Effector memory CD8-positive, alpha-beta T cell (primary cell): ENCODE measurements at places on chromosomes 4 and X.

GRCh38 chr4:173405840-173406606 lies 7.1 kb upstream of the SCRG1 start:
- DNase-seq: no peak

DNA sequence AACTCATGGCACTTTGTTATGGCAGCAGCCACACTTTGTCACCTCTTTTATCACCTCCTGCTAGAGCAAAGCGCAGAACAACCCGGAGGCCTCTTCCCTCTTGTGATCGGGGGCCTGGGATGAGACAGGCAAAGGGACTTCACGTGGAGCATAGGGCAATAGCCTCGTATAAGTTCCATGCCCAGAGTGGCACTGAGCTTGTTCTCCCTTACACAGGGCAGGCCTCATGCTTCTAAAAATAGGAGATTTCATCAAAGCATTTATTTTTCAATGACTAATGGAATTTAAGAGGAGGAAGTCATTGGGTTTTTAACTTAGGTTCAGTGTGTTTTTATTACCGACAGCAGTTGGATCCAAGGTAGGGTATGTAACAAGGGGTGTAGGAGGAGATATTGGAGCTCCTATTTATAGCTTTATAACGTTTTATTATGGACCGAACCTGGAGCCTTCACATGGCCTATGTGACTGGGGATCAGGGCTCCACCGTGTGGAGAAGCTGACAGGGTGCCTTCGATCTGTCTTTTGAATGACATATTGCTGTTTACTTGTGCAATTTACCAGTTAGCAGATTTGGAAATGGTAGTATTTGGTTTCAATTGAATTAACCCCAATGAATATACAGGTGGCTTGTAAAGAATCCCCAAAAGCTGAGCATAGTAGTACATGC lies 93.8 kb downstream of the SLC2A9 start:
- no peak for DNase-seq

DNA sequence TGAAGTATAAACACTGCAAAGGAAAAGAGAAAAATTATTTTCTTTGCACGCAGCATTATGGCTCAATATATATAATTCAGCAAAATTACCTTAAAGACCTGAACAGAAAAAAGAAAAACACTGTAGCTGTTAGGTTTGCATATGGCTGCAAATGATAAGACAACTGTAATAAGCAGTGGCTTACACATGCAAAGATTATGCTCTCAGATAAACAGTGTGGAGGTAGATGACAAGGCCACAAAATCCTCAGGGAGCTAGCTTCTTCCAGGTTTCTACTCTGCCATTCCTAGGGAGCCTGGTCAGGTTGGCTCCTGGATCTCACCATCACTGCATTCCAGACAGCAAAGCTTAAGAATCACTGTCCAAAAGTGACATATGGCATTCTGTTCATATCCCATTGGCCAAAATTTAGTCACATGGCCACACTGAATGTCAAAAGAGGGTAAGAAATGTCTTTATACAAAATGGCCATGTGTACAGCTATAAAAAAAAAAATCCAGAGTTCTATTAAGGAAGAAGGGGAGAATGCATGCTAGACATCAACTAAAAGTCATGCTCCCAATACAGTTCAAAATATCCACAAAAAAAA lies 195.2 kb upstream of the SLC7A11 start:
- no peak for DNase-seq

DNA sequence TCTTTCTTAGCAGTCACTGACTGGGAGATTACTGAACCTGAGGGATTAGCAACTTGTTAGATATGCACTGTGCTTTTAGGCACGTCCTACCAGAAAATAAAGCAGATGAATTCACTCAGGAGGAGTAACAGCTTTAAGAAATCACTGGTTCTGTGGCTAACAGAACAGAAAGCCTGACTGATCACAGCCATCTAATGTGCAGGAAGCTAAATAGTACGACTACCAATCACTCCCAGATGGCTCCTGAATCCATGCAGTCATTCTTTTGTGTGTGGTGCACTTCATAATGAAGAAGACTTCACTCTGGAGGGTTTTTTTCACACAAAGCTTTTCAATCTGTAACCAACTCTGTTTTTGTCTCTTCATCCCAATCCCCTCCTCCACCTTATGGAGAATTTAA lies 305.3 kb upstream of the INTU start:
- no peak for DNase-seq

- no peak for DNase-seq
These were observed 164.8 kb upstream of the PGRMC2 start for GRCh38 chr4:128452415-128452814.

GRCh38 chrX:38661103-38661441 lies 99.7 kb downstream of the TSPAN7 start:
- DNase-seq: no peak

- no peak for DNase-seq
These were observed 79.6 kb upstream of the GLRA2 start for GRCh38 chrX:14449773-14450172.

DNA sequence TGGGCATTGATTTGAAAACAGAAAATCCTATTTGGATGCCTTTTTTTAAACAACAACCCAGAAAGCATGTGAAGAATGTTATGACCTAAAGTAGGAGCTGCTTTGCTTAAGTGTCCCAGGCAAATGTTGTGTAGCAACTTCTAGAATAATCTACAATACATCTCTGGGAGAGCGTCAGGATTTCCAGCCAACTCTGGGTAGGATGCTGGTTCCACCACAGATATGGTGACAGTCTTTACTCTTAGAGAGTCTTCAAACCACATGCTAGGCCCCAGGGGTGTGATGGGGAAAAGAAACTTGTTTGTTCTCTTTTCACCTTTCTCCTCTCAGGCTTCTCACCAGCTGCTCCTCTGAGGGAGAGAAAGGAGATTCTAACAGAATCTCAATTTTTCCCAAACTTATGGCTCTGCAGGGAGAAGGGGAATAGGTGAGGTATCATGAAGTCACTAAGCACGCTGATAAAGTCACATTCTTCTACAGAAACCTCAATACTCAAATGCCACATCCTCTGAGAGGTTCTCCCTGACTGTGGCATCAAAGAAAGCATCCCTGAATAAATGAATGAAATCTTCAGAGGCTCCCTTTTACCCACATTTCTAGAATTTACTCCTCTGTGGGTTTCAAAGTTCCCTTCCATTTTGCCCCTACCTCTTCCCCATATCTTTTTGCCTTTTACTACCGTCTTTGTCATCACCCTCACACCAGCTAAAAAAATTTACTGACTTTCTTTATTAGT lies 171.6 kb upstream of the RAI2 start:
- no peak for DNase-seq

GRCh38 chr4:130747842-130748241 lies 1651.9 kb downstream of the C4orf33 start:
- DNase-seq: no peak

GRCh38 chrX:75051047-75051446 lies 105.0 kb downstream of the ABCB7 start:
- DNase-seq: no peak

GRCh38 chrX:77977095-77977494 lies 7.7 kb upstream of the PGAM4 start:
- DNase-seq: no peak
